ENCODE measurements at places on chromosomes 7 and 10.

GRCh38 chr10:69642747-69643146 lies 12.7 kb downstream of the FAM241B start:
- no peak for DNase-seq

GRCh38 chr10:94138391-94138790 lies 144.7 kb downstream of the PLCE1 start:
- no peak for DNase-seq

GRCh38 chr10:74987339-74988053 lies 124.0 kb upstream of the SAMD8 start:
- DNase-seq: no peak

DNA sequence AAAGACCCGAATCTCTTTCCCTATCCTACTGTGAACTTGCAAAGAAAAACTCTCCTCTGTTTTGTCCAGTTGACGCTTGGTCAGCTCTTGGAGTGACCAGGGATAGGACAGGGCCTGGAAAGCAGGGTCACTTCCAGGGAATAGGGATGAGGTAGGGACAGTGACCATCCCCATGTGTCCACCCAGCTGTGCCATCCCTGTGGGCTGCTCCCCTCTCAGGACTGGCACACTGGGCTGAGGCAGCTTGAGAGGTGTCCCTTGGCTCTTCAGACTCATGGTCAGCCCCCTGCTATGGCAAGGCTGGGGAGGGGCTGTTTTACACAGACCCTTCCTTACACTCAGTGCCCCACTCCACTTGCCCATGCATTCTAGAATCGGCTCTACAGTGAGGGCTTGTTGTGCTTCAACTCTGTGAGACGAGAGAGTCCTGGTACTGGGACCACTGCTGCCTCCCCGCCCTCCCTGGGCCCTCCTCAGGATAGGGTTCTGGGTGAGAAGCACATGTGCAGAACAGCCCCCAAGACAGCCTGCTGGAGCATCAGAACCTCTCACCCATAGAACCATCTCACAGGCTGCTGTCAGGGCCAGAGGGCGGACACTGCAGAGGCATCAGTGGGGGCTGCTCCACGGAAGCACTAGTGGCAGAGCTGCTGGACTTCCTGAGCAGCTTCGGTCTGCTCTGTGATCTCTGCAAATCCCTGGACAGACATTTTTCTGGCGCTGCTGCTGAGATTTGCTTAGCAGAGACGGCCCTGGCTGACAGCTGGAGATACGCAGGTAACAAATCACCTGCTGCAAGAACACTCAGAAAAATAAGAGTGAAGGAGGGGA lies 202.8 kb upstream of the CXCL12 start:
- DNase-seq: no peak

DNA sequence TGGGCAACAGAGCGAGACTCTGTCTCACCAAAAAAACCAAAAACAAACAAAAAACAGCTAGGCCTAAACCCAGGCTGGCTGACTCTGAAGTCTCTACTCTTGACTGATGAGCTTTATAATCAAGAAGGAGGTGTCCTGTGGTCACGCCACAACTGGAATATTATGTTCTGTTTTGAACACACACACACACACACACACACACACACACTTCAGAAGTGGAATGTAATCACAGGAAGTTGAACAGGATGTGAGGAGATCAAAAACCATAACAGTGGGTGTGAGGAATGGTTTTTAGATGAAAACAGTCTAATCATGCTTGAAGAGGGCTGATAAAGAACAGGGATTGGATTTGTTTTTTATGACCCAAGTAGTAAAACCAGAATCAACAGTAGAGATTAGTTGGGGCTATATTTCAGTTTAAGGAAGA lies 51.1 kb upstream of the IL6 start:
- DNase-seq: no peak

DNA sequence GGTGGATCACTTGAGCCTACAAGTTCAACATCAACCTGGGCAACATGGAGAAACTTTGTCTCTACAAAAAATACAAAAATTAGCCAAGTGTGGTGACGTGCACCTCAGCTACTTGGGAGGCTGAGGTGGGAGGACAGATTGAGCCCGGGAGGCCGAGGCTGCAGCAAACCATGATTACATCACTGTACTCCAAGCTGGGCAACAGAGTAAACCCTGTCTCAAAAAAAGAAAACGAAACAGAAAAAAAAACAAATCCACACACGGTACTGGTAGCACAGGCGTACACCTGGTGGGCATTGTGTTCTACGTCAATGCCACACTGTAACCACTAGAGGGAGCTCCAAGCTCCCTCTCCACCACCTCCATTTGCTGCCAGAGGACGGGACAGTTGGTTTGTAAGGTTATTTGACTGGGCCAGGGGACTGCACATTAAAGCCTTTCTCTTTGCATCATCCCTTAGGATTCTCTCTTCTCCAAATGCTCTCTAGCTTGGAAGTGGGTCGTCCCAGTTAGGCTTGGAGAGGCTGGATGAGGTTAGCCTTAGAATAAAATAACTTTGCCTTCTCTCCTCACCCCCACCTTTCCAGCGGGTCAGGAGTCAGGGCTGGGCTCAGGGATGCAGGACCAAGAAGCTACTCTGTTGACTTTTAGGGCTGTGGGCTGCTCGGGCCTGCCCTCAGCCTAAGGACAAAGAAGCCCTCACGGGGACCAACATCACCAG lies 130.8 kb downstream of the SORBS1 start:
- peak; percentile 37 for DNase-seq
